ENCODE measurements at places on chromosomes 2 and 18. TPM values are rescaled to one million over a fixed set of nuclear protein-coding genes. Genes with fewer than 3 reads are reported as not detected.

DNA sequence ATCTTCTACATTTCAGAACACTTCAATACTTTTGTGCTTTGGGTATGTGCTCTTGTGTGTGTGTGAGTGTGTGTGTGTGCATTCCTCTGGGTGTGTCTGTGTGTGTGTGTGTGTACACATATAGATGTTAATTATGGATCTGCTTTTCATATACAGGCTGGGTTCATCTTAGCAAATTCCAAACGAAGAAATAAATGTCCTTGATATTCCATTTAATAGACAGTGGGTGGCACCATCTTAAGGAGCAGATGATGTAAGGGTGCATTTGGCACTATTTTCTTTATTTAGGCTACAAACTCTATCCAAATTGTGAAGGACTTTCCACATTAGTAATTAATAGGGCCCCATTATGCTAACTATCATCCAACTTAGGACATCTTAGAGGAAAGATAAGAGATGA, 425.8 kb upstream of the POU3F3 start:
- DNase-seq, result no peak

DNA sequence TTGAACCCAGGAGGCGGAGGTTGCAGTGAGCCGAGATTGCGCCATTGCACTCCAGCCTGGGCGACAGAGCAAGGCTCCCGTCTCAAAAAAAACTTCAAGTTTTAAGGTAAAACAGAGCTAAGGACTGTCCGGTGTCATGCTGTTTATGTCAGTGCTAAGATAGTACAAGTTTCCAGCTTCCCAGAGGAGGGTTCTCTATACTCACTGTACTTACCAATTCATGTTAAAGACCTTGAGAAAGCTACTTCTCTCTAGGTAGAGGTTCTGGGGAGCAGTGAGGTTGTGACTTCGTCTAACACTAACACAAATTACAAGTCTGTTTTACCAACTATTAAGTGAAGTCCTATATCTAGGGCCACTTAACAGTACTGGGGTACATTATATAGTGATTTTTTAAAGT, 18.8 kb downstream of the METTL21A start:
- DNase-seq, result no peak

- no peak for DNase-seq
Measured at GRCh38 chr2:182705761-182706160, 10.3 kb upstream of the DNAJC10 start.

GRCh38 chr18:77701977-77702376, 452.3 kb downstream of the GALR1 start:
- no peak for DNase-seq

The SLC9A2 gene
- 1.4 TPM for polyA plus RNA-seq

The TMBIM1 gene
- polyA plus RNA-seq, result 131 TPM

All from small intestine (tissue), 16 donors.